ENCODE measurements at places on chromosomes 16 and 17.

- no peak for DNase-seq
Observed at GRCh38 chr16:30602616-30603277, 7.4 kb downstream of the ZNF689 start.

DNA sequence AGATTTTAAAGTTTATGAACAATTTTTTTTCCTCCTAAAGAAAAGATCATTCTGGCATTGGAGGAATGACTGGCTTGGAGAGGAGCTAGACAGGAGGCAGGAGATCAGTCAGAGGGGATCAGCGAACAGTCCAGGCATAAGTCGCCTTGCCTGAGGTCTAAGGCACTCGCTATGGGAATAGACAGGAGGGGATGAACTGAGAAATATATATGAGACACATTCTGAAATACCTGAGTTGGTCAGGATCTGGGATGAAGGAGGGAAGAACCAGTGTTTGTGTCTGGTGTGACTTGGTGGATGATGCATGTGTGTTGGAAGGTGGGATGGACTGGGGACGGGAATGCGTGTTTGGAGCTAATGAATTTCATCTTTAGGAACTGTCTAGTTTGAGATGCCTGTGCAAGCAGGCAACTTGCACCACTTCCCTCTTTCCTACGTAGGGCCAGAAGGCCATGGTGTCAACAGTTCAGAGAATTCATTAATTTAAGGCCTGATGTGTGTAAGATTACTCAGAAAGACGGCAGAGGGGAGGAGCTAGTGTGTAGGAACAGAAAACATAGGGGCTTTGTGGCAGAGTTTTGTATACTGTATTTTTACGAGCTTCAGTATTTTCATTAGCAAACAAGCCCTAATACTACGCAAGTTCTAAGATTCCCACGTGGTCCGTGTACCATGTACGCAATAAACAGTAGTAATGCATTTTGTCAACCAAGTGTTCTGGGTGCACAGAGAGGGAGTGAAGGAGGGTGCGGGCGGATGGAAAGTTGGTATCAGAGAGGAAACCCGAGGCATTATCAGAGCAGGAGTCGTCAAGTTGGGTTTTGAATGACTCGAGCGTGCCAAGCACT, 825 bp downstream of the HEATR6 start:
- DNase-seq = peak; percentile 36

GRCh38 chr16:49019081-49019633, 262.5 kb downstream of the CBLN1 start:
- no peak for DNase-seq

GRCh38 chr16:57701759-57702371, 7.3 kb downstream of the DRC7 start:
- no peak for DNase-seq

DNA sequence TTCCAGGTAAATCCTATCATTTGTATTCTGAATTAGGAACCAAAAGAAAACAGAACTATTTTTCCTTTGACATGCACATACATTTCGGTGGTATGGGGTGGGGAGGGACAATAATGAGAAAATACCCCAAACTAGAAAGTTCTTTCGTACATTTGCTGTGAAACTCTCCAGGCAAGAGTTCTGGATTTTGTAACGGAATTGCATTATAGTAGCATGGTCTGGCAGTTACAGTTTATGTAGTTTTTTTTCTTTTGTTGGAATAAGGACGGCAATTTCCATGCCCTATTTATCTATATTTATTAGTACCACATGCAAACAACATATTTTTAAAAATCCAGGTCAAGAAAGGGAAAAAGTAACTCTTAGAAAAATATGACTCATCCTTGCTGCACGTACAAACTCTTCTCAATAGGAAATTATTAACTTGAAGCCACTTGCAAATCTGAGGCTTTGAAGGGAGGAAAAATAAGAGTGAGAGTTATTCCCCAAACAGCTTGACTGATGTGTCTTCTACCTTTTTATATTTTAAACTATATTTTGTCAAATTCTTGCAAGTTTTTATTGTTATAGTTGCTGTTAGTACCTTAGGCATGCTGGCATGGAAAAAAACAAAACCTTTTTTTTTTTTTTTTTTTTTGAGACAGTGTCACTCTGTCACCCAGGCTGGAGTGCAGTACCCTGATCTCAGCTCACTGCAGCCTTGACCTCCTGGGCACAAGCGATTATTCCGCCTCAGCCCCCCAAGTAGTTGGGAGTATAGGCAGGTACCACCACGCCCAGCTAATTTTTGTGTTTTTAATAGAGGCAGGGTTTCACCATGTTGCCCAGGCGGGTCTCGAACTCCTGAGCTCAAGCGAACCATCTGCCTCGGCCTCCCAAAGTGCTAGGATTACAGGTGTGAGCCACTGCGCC, 69.3 kb downstream of the WWP2 start:
- no peak for DNase-seq

DNA sequence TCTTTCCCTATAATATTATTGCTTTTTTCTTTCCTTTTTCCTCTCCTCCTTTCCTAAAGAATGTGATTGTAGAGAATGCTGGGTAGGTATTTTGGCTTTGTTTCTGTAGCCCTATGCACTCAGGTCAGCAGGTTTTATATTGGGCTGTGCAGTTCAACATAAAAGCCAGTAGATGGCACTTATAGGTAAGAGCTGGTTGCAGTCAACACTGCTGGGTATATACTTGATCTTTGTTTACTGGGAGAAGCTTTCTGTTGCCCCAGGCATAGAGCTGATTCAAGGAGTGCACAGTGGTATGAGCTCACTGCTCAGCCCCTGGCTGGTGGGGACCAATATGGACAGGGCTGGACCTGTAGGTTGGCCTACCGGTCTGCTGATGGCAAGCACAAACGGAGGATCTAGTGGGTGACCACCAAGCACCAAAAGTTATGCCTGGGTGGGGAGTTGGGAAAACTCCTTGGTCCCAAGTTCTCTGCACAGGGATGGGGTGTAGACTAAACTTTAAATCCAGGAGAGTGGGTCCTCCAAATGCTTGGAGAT, 378.9 kb downstream of the PMP22 start:
- DNase-seq = no peak

DNA sequence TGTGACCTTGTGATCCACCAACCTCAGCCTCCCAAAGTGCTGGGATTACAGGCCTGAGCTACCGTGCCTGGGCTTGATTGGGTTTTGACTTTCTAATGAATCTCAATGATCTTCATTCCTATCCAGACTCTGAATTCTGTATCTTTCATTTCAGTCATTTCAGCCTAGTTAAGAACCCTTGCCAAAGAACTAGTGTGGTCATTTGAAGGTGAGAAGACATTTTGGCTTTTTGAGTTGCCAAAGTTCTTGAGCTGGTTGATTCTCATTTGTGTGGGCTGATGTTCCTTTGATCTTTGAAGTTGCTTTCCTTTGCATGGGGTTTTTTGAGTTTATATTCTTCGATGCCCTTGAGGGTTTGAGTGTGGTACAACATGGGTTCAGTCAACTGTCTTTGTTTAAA, 30.6 kb upstream of the TEKT1 start:
- DNase-seq = no peak

- no peak for DNase-seq
Observed at GRCh38 chr16:86303787-86304678, 206.3 kb upstream of the FOXF1 start.

GRCh38 chr16:1211451-1212268, 13.4 kb downstream of the TPSG1 start:
- no peak for DNase-seq

DNA sequence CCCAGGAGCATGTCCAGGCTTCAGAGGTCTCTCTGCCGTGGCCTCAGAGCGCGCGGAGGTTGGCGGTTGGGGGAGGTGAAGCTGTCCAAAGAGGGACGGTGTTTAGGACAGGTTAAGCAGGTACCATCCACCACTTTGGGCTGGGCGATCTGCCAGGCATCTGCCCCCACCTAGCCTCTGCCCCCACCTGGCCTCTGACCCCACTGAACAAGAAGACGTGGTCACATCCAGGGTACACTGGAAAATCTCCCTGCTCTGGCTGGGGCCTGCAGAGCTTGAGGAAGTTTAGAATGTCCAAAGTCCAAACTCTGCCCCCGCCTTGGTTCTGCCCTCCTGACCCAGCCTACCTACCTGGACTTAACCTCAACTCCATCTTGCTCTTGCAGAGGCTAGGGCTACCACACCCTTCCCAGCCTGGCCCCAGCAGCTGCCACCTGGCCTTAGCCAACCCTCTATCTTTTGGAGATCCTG, 1.6 kb downstream of the ITGA3 start:
- no peak for DNase-seq

DNA sequence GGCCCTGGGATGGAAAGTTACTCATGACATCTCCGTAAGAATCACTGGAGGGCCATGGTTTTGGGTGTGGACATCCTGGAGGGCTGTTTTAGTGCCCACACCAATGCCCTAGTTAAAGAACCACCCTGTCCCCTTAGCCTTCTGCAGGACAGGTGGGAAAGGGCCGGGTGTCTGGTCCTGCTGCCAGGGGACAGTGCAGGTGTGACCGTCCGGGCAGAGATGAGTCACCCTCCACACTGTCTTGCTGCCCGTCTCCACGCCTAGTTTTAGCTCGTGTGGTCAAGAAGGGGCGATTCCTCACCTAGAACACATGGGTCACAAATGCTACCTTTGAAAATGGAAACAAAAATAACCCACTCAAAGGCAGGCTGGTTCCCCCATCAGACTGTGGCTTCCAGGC, 17.0 kb downstream of the CEP295NL start:
- DNase-seq = no peak

Measured in GM13976 (cell line).